ENCODE measurements at places on chromosomes 12 and 14. TPM values are rescaled to one million over a fixed set of nuclear protein-coding genes. Genes with fewer than 3 reads are reported as not detected.

- no peak for DNase-seq
Observed at GRCh38 chr12:130873825-130874224, 2.0 kb downstream of the RAN start.

DNA sequence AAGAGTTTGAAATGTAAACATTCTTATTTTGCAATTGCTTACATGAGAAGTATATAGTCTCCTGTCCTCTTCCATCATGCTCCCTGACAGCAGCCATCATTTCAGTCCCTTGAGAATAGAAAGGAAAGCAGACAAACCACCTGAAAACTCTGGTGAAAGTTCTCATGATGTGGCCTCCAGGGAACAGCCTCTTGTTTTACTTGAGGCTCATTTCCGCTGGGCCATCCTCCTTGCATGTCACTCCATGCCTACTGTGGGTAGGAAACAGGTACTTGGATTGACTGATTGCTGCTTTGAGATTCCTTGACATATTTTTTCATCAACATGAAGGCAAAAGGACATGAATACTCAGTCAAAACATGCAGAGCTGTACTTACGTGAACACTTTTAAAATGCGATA is 6.0 kb downstream of the SYT1 start:
- DNase-seq, result no peak

DNA sequence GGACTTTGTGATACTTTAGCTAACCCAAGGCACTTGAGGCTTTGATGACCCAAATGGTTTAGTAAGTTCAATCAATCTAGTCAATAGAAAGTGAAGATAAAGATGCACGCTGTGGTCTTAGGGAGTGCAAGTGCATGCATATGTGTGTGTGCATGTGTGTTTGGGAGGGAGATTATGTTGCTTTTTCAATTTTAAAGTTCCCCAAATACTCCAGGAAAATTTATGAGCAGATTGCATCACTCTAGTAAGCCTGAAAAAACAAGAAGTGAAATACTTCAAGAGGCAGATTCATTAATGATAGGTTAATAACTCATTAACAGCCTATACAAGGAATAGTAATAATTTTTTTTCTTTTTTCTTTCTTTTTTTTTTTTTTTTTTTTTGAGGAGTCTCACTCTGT is 12.4 kb upstream of the SIX1 start:
- no peak for DNase-seq

The DUSP6 gene
- polyA plus RNA-seq, result 87.1 TPM
